H9 (cell line): ENCODE measurements at places on chromosomes 3 and 15. TPM values are rescaled to one million over a fixed set of nuclear protein-coding genes. Genes with fewer than 3 reads are reported as not detected.

DNA sequence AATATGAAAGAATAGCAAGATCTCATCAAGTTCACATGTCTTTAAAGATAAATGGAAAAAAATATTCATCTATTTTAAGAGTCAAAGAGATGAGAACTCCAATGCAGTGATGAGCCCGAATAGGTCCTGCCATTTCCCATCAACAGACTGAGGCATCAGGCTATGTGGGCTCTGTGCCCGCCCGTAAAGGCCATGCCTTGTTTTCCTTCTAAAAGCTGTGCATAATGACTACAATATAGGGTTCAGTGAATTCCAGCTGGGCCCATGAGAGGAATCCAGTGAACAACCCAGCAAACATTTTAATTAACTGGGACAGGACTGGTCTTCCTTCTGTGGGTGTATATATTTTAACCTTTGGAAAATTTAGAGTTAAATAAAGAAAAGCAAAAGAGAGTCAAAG, 44.6 kb downstream of the RASGRP1 start:
- DNase-seq: no peak
- no peaks in the 10 kb centered on the region for H3K27me3 ChIP-seq
- H3K4me3 ChIP-seq: no peak overlapping the region
- H3K27ac ChIP-seq: no peak overlapping the region
- H3K4me1 ChIP-seq: peaks cover 11% of the 10 kb centered on the region; the same call in 1 of the 2 replicates
- no peaks in the 10 kb centered on the region for H3K36me3 ChIP-seq

- H3K27me3 ChIP-seq: no peaks in the 10 kb centered on the region
- no peak for DNase-seq
- no peak overlapping the region for H3K27ac ChIP-seq
- H3K36me3 ChIP-seq: no peaks in the 10 kb centered on the region
Observed at GRCh38 chr3:180802837-180803236, 109.6 kb upstream of the FXR1 start.

DNA sequence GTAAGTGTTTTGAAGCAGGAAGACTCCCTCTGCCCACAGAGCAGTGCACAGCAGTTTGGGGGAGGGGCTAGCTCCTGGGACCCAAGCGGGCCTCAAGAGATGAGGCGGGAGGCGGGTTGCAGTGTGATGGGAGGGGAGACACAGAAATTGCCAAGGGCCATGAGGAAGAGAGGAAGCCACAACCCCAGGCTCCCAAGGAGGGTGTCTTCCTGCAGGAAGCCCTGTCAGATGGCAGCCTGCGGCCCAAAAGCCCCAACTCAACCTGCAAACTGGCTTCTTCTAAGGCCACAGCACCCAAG, 7.3 kb upstream of the ISLR2 start:
- no peaks in the 10 kb centered on the region; the same call in 1 of the 2 replicates for H3K4me1 ChIP-seq
- peaks cover 7% of the 10 kb centered on the region; the same call in 1 of the 2 replicates for H3K27me3 ChIP-seq
- no peaks in the 10 kb centered on the region for H3K36me3 ChIP-seq
- DNase-seq: peak; percentile 80

DNA sequence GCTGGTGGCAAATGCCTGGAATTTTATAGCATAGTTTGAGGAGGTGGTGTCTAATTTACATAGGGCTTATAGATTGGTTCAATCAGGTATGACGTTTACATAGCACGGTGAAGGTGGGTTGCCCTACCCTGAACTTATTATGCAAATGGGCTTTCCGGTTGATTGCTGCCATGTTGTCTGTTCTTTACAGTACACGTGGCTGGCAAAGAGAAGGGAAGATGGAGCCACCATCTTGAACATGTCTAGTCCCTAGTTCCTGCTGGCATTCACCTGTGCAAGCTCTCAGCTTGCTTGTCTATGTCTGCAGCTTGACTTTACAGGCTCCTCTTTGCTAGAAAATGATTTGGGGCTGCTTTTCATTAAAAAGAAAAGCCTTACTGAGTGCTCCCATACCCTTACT, 14.0 kb upstream of the STAC start:
- no peaks in the 10 kb centered on the region; the same call in 1 of the 2 replicates for H3K4me1 ChIP-seq
- no peaks in the 10 kb centered on the region for H3K36me3 ChIP-seq
- H3K27ac ChIP-seq: no peak overlapping the region
- no peak for DNase-seq
- no peaks in the 10 kb centered on the region for H3K27me3 ChIP-seq

TYRO3 gene
- 118 and 124 TPM in 2 replicates for total RNA-seq

GRCh38 chr3:43723121-43723734, 32.5 kb downstream of the ABHD5 start:
- no peak overlapping the region for H3K27ac ChIP-seq
- H3K4me3 ChIP-seq: no peak overlapping the region
- H3K27me3 ChIP-seq: no peaks in the 10 kb centered on the region
- DNase-seq: no peak
- H3K36me3 ChIP-seq: no peaks in the 10 kb centered on the region; the same call in 1 of the 3 replicates

QTRT2 gene
- 78.1 and 84.1 TPM in 2 replicates for total RNA-seq

HCN4 gene
- 10.5 and 10.6 TPM in 2 replicates for total RNA-seq

KNG1 gene
- not detected in 2 replicates for total RNA-seq

- H3K36me3 ChIP-seq: no peaks in the 10 kb centered on the region
- no peak overlapping the region for H3K4me3 ChIP-seq
- no peaks in the 10 kb centered on the region for H3K27me3 ChIP-seq
- no peak for DNase-seq
- peaks cover 6% of the 10 kb centered on the region; the same call in 1 of the 2 replicates for H3K4me1 ChIP-seq
- no peak overlapping the region for H3K27ac ChIP-seq
Observed at GRCh38 chr3:71066849-71067261, 516.7 kb downstream of the FOXP1 start.

- no peak for DNase-seq
- H3K4me1 ChIP-seq: peaks cover 2% of the 10 kb centered on the region; the same call in 1 of the 2 replicates
- H3K27ac ChIP-seq: no peak overlapping the region
- peaks cover 26% of the 10 kb centered on the region for H3K36me3 ChIP-seq
Observed at GRCh38 chr3:53887446-53887845, 4.2 kb downstream of the SELENOK start.

DNA sequence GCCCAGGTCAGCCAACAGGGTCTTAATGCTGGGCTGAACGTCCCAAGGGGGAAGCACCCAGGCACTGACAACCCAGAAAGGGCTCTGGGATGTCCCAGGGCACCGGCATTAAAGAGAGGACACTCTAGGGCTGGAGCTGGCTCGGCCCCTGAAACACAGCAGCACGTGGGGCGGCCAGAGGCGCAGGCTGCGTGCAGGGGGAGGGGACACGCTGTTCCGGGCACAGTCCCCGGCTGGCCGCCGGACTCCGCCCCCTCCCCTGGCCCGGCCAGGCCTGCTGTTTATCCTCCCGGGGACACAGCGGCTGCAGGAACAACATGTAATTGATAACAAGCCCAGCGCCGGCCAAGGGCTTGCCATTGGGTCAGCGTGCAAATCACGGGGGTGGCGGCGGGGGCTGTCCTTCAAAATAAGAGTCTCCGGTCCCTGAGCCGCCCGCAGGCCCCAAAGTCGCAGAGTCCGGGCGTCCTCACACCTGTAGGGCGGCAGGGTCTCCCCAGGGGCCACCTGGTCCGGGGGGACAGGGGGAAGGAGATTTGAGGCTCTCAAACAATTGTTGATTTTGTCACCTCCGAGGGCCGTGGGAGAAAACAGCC, 1.3 kb downstream of the KLF15 start:
- no peaks in the 10 kb centered on the region for H3K4me1 ChIP-seq
- no peak overlapping the region for H3K27ac ChIP-seq
- H3K4me3 ChIP-seq: peak overlapping the region; percentile 98
- peaks cover 5% of the 10 kb centered on the region; the same call in 1 of the 2 replicates for H3K36me3 ChIP-seq
- peak; percentile 95 for DNase-seq

ADAMTS7 gene
- total RNA-seq: 23.1 and 25.0 TPM in 2 replicates

SH3GL3 gene
- total RNA-seq: 11.0 and 11.2 TPM in 2 replicates

DNA sequence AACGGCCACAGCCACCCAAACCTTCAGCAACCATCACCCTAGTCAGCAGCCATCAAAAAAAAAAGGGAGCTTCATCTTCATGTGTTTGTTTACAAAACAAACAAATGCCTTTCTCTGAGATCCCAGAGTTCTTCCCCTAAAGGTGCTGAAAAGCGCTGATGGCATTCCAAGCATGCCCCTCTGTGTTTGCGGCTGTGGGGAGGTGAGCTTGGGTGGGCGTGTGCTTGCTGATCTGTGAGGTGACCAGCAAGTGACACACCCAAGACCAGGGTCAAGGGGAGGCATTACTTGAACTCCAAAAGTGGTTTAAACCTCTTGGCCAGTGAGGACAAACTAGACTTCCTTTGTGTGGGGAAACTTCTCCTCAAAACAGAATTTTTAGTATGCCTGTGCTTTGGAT, 81.5 kb downstream of the DHX36 start:
- H3K27ac ChIP-seq: no peak overlapping the region
- H3K4me3 ChIP-seq: no peak overlapping the region
- H3K27me3 ChIP-seq: no peaks in the 10 kb centered on the region
- H3K4me1 ChIP-seq: peaks cover 5% of the 10 kb centered on the region; the same call in 1 of the 2 replicates
- DNase-seq: peak; percentile 57

EFCC1 gene
- 0.09 TPM in 1 of 2 replicates, not detected in the other for total RNA-seq

- H3K27ac ChIP-seq: no peak overlapping the region
- DNase-seq: no peak
- H3K27me3 ChIP-seq: no peaks in the 10 kb centered on the region
- H3K36me3 ChIP-seq: peaks cover 23% of the 10 kb centered on the region
Observed at GRCh38 chr3:134102976-134103375, 73.3 kb upstream of the SLCO2A1 start.

DNA sequence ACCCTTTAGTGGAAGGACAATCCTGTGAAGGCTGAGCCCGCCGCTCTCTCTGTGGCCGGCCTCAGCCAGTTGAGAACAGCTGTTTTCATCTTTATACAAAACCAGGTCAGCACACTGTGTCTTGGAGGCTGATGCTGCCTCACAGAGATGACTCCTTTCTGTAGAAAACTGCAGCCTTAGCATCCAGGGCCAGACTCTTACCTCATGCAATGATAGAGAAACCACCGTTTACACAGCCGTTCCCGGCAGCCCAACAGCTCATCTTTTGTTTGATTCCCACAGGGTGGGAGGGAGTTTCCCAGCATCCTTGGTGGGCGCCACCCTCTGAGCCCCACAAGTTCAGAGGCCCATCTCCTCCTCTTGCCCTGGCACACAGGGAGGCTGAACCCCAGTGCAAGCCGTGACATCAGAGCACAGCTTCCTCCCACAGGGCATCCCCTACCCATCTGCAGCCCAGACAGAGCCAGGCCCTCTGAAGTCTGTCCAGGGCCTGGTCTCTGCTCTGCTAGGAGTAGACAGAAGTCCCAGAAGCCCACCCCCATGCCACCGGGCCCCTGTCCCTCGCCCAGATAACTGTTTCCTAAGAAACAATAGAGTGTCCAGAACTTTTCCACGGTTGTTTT, 105.0 kb downstream of the LRRK1 start:
- peaks cover 2% of the 10 kb centered on the region; the same call in 1 of the 2 replicates for H3K4me1 ChIP-seq
- no peaks in the 10 kb centered on the region; the same call in 2 of the 3 replicates for H3K36me3 ChIP-seq
- H3K27me3 ChIP-seq: no peaks in the 10 kb centered on the region
- no peak overlapping the region for H3K27ac ChIP-seq
- H3K4me3 ChIP-seq: no peak overlapping the region

GRAMD2A gene
- 1.3 and 1.5 TPM in 2 replicates for total RNA-seq

DNA sequence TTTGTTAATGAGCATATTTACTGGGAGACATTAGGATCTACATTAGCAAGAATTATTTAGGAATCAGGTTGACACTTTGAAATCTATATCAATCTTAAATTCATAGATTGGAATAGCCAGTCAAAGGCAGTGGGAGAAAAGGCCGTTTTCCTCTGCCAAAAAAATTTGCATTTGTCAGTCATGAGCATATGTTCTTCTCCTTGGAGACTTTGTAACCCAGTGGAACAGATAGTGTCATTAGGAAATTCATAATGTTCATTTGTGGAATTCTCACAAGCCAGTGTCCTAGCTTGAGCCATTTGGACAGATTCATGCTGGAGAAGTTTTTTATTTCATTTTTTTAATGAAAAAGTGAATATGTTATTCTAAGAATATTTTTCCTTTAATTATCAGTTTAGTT, 260.1 kb downstream of the OXSM start:
- no peaks in the 10 kb centered on the region for H3K27me3 ChIP-seq
- no peaks in the 10 kb centered on the region for H3K36me3 ChIP-seq
- H3K4me3 ChIP-seq: no peak overlapping the region

GRCh38 chr3:125134952-125135351, 77.6 kb downstream of the SLC12A8 start:
- no peak overlapping the region for H3K27ac ChIP-seq
- no peaks in the 10 kb centered on the region for H3K27me3 ChIP-seq
- H3K4me3 ChIP-seq: no peak overlapping the region
- no peaks in the 10 kb centered on the region; the same call in 2 of the 3 replicates for H3K36me3 ChIP-seq
- H3K4me1 ChIP-seq: 0 out of 2 replicates have a peak, but pooled peaks cover 3% of the 10 kb centered on the region
- DNase-seq: no peak

GRCh38 chr3:49238274-49239127, 38.5 kb downstream of the C3orf62 start:
- H3K4me3 ChIP-seq: no peak overlapping the region
- no peaks in the 10 kb centered on the region for H3K27me3 ChIP-seq
- DNase-seq: no peak
- H3K27ac ChIP-seq: no peak overlapping the region

GRCh38 chr15:101372960-101373525, 78.0 kb upstream of the SNRPA1 start:
- peak; percentile 50 for DNase-seq
- no peaks in the 10 kb centered on the region for H3K27me3 ChIP-seq
- H3K4me3 ChIP-seq: peak overlapping the region; percentile 44
- peaks cover 5% of the 10 kb centered on the region; the same call in 1 of the 2 replicates for H3K4me1 ChIP-seq
- H3K36me3 ChIP-seq: no peaks in the 10 kb centered on the region

DNA sequence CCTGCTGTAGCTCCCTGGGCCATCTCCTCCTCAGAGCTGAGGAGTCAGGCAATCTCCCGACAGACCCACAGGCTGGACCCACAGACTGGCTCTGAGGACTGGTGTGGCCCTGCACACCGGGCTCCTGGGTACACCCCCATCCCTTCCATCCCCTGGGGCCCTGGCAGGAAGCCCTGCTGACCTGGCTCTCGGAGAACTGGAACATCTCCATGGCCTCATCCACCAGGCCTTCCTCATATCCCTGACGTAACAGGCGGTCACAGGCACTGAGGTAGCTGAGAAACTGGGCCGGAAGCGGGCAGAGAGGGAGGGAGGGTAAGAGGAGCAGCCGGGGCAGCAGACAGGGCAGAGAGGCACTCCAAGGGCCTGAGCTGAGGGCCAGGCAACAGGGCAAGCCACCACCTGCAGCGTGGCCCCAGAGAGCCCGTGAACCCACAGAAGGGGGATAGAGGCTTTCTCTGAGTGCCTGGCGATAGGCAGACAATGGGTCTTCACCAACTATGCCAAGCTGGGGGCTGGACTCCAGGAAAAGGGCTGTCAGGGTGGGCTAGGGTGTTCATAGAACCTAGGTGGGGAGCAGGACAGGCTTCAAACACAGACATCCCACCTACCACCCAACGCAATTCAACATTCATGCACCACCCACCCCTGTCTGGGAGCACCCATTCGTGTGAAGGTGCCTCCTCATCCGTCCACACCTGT, 17.9 kb downstream of the KBTBD13 start:
- no peak for DNase-seq
- no peak overlapping the region; the same call in 2 of the 3 replicates for H3K4me3 ChIP-seq
- H3K36me3 ChIP-seq: peaks cover 8% of the 10 kb centered on the region
- H3K27ac ChIP-seq: no peak overlapping the region
- no peaks in the 10 kb centered on the region for H3K27me3 ChIP-seq

GRCh38 chr3:64685800-64686445, 1.9 kb downstream of the ADAMTS9 start:
- H3K27ac ChIP-seq: no peak overlapping the region
- H3K4me1 ChIP-seq: peaks cover 7% of the 10 kb centered on the region
- no peaks in the 10 kb centered on the region for H3K36me3 ChIP-seq
- peak; percentile 94 for DNase-seq

IQCF2 gene
- total RNA-seq: not detected in 2 replicates
